ENCODE measurements at places on chromosomes 3 and 15. TPM values are rescaled to one million over a fixed set of nuclear protein-coding genes. Genes with fewer than 3 reads are reported as not detected.

The EPHA6 gene
- total RNA-seq = not detected

- DNase-seq = peak; percentile 31
Observed at GRCh38 chr3:118548434-118548833, 486.2 kb downstream of the IGSF11 start.

- DNase-seq = peak; percentile 18
Observed at GRCh38 chr3:187616307-187616972, 53.8 kb downstream of the SST start.

The C2CD4A gene
- 0.63 TPM for total RNA-seq

GRCh38 chr15:96327155-96327741 lies 3.3 kb upstream of the NR2F2 start:
- peak; percentile 84 for DNase-seq

The GOLGA6L4 gene
- 1.1 TPM for total RNA-seq

DNA sequence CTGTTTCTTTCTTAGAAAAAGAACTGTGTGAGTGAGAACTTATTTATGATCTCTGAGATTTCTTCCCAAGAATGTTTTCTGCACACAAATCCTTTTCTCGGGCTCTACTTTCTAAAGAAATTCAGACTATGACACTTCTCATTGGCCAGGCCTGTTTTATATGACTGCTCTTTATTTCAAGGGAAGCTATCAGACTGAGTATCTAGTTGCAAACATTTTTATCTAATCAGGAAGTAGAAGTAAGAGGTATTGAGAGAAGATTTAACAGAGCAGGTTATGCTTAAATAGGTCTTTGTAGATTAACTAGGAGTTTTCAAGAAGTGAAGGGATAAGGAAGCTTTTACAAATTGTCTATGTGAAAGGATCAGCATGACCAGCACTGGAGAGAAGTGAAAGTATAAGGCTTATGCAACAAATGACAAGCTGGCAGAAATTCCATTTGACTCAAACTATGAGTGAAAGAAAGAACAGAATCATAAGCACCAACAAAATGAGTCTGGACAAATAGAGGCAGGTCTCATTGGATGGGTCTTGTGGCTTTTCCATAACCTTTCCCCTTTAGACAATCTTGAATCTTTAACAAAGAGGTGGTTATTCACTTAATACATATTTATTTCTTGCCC lies 71.9 kb upstream of the CHL1 start:
- DNase-seq = no peak

- DNase-seq = peak; percentile 11
Observed at GRCh38 chr3:113947372-113948014, at the start of gene ZDHHC23. Gene ZDHHC23 (plus strand): TSS chr3:113948013. CDS start chr3:113948803, 790 bp downstream.

- no peak for DNase-seq
Observed at GRCh38 chr15:25787855-25788520, 75.1 kb downstream of the ATP10A start.

DNA sequence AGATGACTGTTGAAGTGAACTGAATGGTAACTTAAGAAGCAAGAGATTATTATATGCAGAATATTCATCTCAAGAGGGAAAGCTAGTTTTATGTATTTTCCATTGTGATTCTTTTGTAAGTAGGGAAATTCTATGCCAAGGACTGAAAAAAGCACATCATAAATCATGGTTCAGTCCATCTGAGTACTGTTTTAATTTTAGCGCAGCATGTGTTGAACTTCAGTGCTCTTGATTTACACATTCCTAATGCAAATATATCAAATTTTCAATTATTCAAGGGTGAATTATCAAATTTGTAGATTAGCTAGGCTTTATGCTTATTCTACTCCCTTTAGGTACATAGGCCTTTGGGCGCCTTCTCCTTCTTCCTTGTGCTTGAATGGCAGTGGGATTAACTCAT lies 50.3 kb upstream of the TCF12 start:
- no peak for DNase-seq

GRCh38 chr3:187519428-187519890 lies 150.7 kb downstream of the SST start:
- DNase-seq = no peak

The DNAH12 gene
- total RNA-seq = not detected

DNA sequence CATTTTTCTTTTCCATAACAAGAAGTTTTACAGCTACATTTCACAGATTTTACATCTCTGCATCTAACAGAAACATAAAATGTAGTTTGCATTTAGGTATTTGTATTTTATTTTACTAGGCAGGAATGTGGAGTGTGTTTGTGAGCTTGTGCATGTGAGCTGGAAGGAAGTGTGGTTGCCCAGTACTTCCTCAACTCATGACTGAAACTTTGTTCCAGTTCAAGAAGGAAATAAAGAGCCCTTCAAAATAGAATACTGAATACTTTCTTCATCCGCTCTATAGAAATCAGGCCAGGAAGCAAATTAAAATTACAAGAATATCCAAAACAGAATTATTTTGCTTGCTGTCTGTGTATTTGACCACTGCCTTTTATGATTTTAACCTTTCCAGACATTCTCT lies 81.3 kb downstream of the CHL1 start:
- peak; percentile 33 for DNase-seq

- DNase-seq = no peak
Observed at GRCh38 chr3:174097686-174098085, 700.1 kb downstream of the NLGN1 start.

- DNase-seq = no peak
Observed at GRCh38 chr3:195591220-195591619, 7.5 kb upstream of the APOD start.

The PRR20G gene
- total RNA-seq = not detected

DNA sequence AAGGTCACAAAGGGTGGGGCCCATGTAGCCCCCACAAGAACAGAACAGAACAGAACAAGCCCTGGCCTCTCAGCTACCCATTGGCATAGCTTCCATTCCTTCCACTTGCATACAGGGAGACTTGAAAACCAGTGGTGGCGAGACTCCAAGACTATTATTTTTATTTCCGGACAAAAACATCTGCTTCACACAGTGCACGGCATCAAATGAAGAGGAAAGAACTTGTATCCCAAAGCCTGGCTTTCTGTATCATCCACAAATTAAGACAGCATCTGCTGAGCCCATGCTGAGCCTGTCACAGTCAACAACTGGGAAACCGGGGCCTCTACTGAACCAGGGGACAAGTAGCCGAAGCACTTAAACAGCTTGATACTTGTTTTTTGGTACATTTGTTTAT lies 56.0 kb downstream of the CLEC3B start:
- no peak for DNase-seq

DNA sequence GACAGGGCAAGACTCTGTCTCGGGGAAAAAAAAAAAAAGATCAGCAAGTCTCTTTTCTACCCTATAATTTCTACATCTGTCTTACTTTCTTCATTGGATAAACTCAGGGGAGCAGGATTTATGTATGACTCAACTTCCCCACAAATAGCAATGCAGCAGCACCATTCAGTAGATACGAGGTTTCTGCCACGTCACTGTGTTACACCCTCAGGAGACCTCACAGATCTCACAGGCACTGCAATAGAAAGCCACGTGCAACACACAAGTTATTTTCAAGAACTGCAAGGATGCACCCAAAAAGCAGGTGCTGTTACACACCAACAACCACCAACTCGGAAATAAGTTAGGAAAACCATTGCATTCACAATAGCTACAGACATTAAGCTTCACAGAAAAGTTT lies 30.2 kb downstream of the TSPAN3 start:
- no peak for DNase-seq

DNA sequence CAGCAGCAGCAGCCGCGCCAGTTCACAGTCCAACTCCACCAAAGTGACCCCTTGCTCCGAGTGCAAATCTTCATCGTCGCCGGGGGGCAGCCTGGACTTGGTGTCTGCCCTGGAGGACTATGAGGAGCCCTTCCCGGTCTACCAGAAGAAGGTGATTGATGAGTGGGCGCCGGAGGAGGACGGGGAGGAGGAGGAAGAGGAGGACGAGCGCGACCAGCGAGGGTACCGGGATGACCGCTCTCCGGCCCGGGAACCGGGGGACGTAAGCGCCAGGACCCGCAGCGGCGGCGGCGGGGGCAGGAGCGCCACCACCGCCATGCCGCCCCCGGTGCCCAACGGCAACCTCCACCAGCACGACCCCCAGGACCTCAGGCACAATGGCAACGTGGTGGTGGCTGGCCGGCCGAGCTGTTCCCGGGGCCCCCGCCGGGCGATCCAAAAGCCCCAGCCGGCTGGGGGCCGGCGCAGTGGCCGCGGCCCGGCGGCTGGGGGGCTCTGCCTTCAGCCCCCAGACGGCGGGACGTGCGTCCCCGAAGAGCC lies 224.1 kb upstream of the IL12A start:
- DNase-seq = no peak

DNA sequence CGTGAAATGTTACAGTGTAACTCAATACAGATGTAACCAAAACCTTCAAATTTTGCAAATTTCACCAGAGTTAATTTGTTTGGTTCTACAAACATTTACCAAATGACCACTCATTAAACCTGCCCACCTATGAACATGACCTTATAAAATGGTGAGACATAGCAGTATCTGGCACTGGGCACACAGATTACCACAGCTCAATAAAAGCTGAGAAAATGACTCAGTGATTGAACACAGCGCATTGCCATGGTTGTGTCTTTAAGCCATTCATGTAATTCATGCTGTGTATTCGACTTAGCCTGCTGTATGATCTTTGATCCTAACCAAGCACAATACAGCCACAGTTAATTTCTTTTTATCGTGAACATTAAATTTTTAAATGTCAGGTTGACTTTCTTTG lies 11.3 kb downstream of the PPARG start:
- DNase-seq = no peak

- no peak for DNase-seq
Observed at GRCh38 chr15:70715840-70716485, 47.4 kb downstream of the UACA start.

DNA sequence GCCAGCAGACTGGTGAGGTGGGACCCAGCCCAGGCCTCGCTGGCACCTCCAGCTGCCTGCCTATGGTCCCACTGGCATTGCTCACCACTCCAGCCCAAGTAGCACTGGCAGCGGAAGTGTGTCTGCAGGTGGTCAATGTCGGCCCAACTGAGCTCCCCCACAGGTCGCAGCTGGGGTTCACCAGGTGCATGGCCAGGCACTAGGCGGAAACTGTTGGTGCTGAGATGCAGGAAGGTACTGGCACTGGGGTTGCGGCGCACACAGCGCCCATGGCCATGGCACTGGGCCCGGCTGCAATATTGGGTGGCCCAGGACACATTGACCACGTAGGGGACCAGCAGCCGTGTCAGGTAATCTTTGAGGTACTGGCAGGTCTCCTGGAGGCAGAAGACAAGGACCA lies 4.4 kb downstream of the HYAL2 start:
- DNase-seq = no peak

GRCh38 chr3:114706591-114707232 lies 412.9 kb downstream of the TIGIT start:
- DNase-seq = peak; percentile 5

- no peak for DNase-seq
Observed at GRCh38 chr15:70710714-70711113, 52.6 kb downstream of the UACA start.

DNA sequence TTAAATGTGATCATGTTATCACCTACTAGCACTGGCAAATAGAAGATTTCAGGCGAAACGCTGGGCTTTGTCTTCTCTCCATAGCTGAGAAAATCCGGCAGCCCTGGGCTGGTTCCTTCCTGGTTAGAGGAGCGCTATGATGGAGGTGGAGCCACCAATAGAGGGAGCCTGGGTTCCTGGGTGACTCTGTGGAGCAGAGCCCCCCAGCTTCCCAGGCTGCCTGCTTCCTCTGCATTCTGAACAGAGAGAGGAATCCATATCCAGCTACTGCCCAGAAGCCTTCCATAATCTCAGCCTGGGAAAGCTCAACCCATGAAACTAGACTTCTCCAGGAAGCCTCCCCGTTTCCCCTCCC lies 32.6 kb upstream of the IQSEC1 start:
- DNase-seq = no peak

GRCh38 chr15:100005715-100006114 lies 272.5 kb upstream of the LYSMD4 start:
- DNase-seq = no peak

GRCh38 chr15:32683906-32684584 lies 33.8 kb upstream of the GREM1 start:
- DNase-seq = no peak

DNA sequence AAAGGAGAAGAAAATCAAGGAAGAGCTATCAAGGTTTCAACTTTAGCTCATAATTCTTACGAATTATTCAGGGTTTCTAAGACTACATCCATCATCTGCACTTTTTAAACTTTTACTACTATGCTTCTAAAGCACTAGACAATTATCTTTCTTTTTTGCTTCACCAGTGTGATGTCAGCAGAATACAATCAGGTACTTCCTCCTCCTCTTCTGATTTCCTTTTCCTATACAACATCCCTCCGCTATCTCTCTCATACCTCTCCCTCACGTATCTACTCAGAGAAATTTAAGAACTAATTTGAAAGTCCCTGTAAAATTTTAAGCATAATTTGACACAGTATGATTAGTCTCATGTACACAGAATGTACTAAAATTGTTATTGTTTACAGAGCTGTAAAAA lies 47.3 kb upstream of the USP50 start:
- DNase-seq = no peak

The CGNL1 gene
- 0.98 TPM for total RNA-seq

- DNase-seq = peak; percentile 18
Observed at GRCh38 chr3:114827495-114827894, 319.6 kb downstream of the ZBTB20 start.

- DNase-seq = no peak
Observed at GRCh38 chr3:61425356-61425755, 136.0 kb upstream of the PTPRG start.

- DNase-seq = no peak
Observed at GRCh38 chr3:4207672-4208071, 95.5 kb upstream of the SETMAR start.

DNA sequence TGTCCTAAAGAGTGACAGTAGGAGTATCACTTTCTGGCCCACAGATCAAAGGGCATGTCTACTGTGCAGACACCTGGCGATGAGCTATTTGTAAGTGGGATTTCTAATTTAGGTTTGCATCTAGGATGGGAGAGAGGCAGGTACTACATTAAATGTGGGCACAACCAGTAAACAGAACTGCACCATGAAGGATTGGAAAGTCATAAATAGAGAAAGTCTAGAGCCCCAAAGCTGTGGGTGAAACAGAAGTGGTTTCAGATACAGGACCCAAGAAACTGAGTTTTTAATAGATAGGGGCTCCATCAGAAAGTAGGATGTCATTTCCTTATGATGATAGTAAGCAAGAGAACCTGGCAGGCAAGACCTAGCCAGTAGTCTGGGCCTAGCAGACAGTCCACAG lies 35.2 kb upstream of the SPPL2A start:
- DNase-seq = no peak

DNA sequence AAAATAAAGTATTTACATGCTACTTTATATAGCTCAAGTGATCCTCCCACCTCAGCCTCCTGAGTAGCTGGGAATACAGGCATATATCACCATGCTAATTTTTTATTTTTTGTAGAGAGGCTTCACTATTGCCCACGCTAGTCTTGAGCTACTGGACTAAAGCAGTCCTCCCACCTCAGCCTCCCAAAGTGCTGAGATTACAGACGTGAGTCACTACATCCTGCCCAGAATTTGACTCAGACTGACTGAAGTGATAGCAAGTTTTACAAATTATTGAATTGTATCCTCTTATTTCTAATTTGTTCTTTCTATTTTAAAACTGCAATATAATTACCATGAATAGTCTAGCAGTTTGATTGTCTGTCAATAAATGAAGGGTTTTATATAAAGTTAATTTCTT lies 210.3 kb upstream of the CGNL1 start:
- no peak for DNase-seq

GRCh38 chr15:52254391-52254790 lies 41.2 kb downstream of the MYO5C start:
- DNase-seq = no peak
